Stimulated activated CD4-positive, alpha-beta T cell treated with anti-CD3 and anti-CD28 coated beads, Interleukin-1b, Interleukin-23, amount 100 ng/mL, for 1 hour (primary cell): ENCODE measurements at places on chromosomes 12 and 14.

GRCh38 chr14:104154246-104154645 lies 15.9 kb downstream of the KIF26A start:
- DNase-seq = no peak

DNA sequence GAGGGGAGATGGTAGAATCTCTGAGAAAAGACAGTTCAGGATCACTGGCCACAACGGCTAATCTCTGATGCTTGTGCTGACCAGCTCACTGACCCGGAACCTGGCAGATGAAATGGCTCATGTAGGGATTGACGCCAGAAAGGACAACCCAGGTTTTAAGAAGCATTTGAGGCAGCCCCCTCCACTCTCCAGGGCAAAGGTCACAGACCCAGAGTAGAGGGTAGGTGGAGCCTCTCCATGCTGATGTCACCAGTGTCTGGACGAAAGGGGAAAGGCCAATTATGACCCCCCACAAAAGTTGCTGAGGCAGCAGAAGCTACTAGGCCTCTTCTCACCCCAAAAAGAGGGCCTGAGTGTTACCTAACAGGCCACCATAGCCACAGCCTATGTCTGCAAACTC lies 1.2 kb downstream of the METTL1 start:
- no peak for DNase-seq

GRCh38 chr12:50642761-50643160 lies 121.1 kb upstream of the ATF1 start:
- no peak for DNase-seq

- no peak for DNase-seq
These were observed 86.2 kb upstream of the PPM1H start for GRCh38 chr12:63021116-63021515.

DNA sequence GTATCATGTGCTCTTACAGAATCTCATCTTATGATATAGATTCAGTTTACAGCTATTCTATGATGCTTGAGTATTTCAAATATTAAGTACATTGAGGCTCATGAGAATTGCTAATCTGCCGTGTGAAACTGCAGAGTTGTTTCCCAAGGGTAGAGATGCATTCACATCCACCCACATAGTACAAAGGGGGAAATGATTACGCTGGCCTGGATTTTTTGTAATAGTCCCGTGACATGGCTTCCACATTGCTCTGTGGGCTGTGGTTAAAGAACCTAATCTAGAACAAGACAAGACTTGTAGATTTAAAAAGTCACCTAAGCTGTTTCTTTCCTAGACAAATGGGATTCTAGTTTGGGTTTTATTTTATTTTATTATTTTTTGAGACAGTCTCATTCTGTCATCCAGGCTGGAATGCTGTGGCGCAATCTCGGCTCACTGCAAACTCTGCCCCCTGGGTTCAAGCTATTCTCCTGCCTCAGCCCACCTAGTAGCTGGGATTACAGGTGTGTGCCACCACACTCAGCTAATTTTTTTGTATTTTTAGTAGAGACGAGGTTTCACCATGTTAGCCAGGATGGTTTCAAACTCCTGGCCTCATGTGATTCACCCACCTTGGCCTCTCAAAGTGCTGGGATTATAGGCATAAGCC lies 13.0 kb upstream of the RIOX1 start:
- DNase-seq = no peak

DNA sequence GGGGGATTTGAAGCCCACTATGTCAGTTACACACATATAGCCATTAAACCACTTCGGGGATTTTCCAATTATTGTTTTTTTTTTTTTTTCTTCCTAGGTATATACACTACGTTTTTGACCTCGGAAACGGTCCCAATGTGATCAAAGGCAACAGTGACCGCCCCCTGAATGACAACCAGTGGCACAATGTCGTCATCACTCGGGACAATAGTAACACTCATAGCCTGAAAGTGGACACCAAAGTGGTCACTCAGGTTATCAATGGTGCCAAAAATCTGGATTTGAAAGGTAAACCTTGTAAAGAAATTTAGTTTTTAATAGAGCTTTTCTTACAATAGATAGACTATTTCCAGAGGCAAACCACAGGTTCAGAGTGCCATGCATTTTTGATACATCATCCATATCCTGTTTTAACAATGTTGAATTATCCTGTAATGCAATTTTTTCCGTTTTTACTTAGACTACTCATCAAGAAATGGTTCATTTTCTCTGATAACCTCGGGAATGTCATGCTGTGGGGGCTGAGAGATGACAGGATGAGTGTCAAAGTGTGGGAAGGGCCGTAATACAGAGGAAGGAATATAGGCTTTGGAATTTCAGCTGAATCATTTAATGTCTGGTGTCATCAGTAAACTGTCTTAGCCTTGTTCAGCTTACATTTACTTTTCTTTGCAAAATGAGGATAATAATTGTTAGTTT lies 797.1 kb downstream of the NRXN3 start:
- no peak for DNase-seq

DNA sequence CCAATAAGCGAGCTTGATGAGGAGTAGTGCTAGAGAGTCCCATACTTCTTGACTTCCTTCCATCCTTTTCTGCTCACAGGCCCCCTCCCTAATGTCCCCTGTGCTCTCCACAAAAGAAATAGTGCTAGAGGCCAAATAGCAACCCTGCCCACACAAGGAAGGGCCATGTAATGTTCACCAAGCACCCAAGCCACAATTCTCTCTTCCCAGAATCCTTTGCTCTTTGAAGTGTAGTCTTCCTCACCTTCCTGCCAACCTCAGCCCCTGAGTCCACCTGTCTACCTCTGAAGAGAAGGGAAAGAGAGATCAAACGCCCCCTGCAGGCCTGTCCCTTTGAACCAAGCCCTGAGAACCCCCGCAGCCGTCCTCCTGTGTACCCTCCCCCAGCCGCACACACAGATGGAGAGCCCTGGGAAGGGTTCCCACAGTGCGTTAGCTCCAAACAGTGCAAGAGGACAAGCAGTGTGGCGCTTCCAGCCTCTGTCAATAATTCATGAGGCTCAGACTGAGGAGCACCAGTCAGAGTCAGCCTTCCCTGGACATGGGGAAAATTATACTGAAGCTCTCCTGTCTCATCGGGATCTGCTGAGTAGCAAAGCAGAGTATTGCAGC lies 1.9 kb upstream of the DHRS4 start:
- DNase-seq = no peak

- DNase-seq = no peak
These were observed 121.4 kb downstream of the PPHLN1 start for GRCh38 chr12:42447371-42447786.

- no peak for DNase-seq
These were observed 671.3 kb upstream of the TBX3 start for GRCh38 chr12:115355301-115355700.

GRCh38 chr12:100610666-100611430 lies 37.4 kb downstream of the GAS2L3 start:
- no peak for DNase-seq

- no peak for DNase-seq
These were observed 34.2 kb downstream of the BICD1 start for GRCh38 chr12:32140877-32141276.

DNA sequence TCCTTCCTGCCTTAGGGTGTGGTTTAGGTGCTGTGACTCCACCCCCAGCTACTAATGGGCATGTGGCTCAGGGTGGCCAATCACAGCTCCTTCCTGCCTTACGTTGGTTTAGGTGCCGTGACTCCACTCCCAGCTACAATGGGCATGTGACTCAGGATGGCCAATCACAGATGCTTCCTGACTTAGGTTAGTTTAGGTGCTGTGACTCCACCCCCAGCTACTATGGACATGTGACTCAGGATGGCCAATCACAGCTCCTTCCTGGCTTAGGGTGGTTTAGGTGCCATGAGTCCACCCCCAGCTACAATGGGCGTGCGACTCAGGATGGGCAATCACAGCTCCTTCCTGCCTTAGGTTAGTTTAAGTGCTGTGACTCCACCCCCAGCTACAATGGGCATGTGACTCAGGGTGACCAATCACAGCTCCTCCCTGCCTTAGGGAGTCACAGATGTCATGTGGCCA lies 163.9 kb downstream of the TBX5 start:
- DNase-seq = no peak

- no peak for DNase-seq
These were observed 109.8 kb upstream of the CPSF6 start for GRCh38 chr12:69129564-69129963.

DNA sequence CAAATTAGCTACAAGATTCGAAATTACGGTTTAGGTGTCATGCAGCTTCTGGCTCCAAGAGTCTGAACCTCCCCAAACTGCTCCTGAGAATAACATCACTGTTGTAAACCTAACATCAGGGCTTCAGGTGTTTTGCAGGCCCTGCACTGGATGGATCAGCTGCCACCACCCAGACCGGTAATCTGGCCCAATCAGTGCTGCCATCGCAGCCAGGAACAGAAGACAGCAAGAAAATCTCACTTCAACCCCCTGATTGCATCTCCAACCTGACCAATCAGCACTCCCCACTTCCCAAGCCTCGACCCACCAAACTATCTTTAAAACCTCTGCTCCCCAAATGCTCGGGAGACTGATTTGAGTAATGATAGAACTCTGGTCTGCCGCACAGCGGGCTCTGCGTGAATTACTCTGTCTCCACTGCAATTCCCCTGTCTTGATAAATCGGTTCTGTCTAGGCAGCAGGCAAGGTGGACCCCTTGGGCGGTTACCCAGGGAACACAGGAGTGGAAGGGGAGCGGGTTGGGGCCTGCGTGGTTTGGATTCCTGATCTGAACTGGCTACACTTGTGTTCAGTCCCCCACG lies 268.5 kb upstream of the SFSWAP start:
- DNase-seq = no peak

- DNase-seq = no peak
These were observed 1324.8 kb downstream of the TMEM121 start for GRCh38 chr14:106850913-106851825.

GRCh38 chr12:103422328-103422727 lies 73.4 kb downstream of the C12orf42 start:
- no peak for DNase-seq

- DNase-seq = peak; percentile 8
These were observed 86.6 kb downstream of the KDM2B start for GRCh38 chr12:121494093-121494787.

DNA sequence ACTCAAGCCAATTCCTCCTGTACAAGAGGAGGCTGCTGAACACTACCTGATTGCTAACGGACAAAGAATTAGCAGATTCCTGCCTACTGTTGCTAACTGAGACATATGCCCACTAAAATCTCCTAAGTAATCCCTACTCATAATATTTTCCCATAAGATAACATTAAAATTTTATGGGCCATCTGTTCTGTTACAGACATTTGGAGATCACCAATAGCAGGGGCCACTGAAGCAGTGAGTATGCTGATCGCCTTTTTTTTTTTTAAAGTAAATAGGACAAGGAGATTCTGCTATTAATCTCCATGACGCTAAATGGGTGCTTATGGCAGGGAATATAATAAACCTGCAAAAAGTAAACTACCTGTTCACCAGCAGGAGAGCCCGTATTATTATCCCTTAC lies 292.9 kb downstream of the MED13L start:
- DNase-seq = no peak

- DNase-seq = no peak
These were observed 7.5 kb upstream of the TSPAN9 start for GRCh38 chr12:3069714-3070113.

- no peak for DNase-seq
These were observed 52.9 kb downstream of the PEBP1 start for GRCh38 chr12:118188690-118189371.

- DNase-seq = no peak
These were observed 42.1 kb downstream of the FLRT2 start for GRCh38 chr14:85572011-85572410.

GRCh38 chr14:72604133-72604532 lies 289.8 kb downstream of the DPF3 start:
- no peak for DNase-seq

GRCh38 chr12:83016991-83017390 lies 330.3 kb downstream of the TMTC2 start:
- DNase-seq = no peak

- DNase-seq = no peak
These were observed 200.2 kb downstream of the ADGRD1 start for GRCh38 chr12:131153956-131154355.

DNA sequence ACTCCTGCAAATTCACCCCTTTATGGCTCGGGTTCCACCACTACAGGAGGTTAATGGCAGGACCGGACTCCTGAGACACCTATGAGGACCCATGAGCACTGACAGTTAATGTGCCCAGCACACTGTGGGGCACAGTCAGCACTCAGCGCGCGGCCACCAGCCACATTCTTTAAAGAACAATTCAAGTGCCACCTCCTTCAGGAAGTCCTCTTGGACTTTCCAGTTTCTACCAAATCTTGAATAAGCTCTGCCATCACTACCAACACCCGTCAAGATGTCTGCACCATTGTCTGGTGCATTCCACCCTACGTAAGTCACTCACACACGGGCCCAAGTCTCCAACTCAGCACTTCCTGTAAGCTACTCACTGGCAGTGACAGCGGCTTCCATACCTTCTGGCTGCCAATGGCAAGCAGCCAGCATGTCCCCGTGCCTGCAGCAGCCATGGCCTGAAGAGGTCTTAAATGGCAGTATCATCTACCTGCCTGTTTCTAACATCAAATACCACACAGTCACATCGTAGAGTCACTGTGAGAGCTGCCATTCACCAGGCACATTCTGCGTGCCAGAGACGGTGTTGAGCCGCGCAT lies 48.5 kb downstream of the CDC42BPB start:
- DNase-seq = no peak

GRCh38 chr14:98069712-98070171 lies 1202.3 kb downstream of the BCL11B start:
- DNase-seq = no peak

DNA sequence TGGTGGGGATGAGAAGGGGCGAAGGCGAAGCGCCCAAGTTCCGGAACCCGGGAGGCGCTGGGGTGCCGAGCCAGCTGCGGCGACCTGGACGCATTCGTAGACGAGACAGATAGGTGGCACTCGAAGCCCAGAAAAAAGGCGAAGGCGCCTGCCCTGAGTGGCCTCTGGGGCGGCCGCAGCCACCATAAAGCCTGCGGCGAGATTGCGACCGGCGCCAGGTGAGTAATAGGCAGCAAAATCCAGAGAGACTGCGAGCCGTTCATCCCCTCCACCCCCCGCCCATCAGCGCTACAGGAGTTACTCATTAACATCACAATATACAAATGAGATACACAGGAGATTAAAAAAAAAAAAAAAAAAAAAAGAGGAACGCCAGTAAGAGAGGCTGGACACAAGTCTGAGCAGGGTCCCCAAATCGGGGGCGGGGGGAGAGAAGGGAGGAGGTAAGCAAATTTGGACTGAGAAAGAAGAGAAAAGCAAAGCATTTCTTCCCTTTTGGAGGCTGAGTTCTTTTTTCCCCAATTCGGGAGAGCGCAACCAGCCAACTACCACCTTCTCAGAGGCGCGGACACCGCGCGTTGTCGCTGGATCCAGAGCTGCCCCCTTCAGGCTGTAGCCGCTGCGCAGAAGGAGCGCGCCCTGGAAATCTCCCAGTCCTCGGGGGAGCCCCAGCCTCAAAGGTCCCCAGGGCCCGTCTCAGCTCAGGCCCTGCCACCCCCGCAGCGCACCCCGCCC lies 15.7 kb downstream of the TBX3 start:
- no peak for DNase-seq
